Left renal pelvis (tissue), 4 donors: ENCODE measurements at places on chromosomes 6 and 20.

GRCh38 chr6:106671651-106672050 is 42.3 kb downstream of the QRSL1 start:
- no peak for DNase-seq

GRCh38 chr20:54227241-54227640 is 19.4 kb downstream of the PFDN4 start:
- DNase-seq, result no peak

GRCh38 chr20:605237-605636 is 4.9 kb downstream of the TCF15 start:
- DNase-seq, result no peak

DNA sequence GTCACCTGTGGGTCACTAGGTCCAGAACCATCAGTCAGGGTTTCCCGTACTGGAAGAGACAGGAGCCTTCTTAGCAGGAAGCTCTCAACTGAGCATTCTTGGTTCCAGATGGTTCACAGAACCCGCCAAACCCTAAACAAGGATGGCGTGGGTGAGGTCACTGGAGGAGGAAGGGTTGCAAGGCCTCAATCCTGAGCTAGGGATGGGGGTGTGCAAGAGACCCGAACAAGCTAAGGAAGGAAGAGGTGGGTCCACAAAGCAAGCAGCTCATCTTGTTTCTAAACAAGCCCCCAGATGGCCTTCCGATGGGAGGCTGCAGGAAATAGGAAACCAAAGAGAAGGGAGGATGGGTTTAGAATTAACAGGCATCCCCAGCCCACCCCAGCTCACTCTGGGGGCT is 92.7 kb downstream of the PREX1 start:
- DNase-seq, result no peak

DNA sequence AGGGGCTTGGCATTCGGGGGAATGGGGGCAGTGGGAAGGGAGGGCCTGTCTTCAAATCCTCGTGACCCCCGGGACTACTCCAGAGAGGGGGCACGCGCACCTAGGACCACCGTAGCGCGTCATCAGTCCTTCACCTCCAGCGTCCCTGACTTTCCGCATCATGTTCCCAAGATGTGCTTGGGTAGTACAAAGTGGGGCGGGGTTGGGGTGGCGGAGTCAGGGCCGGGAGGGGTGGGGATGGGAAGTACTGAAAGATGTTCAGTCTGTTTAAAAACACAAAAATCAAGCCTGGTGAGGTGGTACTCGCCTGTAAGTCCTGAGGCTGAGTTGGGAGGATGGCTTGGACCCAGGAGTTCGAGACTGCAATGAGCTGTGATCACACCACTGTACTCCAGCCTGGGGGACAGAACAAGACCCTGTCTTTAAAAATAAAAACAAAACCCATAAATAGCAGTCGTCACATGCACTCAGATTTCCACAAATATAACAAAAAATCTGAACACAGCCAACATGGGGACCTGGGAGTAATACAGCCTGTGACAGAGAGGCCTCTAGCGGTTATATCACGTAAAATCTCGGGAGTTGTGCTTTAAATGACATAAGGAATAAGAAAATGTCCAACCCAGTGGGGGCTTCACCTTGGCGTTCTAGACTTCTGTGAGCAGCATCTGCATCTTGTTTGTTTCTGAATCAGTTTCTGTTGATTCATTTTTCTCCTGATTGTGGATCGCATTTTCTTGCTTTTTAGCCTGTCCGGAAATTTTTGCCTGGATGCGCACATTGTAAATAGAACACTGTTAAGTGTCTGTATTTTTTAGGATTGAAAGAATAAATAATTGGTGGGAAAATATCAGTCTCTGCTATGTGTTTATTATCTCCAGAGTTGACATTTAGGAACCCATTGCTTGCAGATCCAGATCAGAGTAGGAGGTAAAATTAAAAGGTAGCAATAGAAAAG is 698 bp upstream of the LRP11 start:
- peak; percentile 43 for DNase-seq

DNA sequence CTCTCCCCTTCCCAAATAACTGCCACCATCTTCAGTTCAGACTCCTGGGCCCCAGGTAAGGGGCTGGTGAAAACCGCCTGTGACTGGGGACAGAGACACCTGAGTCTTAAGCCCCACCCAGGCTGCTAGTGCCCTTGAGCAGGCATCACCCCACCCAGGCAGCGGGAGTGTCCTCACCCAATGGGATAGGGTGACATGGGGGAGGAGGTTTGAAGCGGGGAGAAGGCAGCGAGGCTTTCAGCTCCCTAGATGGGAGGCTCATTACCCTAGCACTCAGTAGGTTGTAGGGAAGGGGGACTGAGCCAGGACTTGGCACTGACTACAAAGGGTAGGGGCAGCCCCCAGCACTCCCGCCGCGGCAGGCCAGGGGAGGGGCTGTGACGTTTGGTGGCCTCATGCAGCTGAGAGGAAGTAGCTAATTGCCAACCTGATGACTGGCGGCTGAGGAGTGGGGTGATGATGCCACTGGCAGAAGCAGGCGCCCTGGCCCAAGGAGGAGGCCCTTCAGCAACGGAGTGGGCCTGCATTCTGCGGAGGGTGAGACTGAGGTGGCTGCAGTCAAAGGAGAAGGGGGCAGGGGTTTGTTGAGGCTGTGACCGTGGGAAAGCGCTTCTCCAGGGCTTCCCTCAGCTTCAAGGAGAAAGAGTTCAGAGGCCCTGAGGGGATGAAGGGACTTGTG is 126.9 kb downstream of the MRPL14 start:
- DNase-seq, result no peak

DNA sequence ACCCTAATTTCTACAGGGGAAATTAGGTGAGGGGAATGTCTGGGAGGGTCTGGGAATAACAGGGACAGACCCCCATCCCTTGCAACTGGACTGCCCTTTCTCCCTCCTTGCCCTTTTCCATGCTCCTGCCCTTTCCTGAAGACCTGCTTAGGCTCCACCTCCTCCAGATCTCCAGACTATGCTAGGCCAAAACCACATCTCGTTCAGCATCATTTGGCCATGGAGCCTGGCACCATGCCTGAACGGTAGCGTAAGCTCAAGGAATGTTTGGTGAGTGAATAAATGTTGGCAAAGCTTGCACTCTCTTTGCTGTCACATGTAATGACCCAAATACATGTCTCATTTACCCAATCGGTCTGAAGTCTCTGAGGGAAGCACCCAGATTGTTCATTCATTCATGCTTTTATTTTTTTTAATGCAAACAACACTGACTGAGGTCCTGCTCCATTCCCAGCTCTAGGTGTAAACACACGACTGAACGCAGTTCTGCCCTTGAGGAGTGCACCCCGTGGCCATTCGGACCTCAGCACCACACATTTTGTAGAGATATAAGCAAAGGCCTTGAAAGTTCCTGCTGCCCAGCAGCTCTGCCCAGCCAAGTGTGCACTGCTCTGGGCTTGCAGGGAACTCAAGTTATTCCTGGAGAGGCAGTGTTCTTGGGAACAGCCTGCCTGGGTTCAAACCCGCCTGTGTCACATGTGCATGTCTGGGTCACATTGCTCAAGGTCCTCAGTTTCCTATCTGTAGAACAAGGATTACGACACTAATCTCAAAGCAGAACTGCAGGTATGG is 1.1 kb upstream of the GRM4 start:
- DNase-seq, result no peak

DNA sequence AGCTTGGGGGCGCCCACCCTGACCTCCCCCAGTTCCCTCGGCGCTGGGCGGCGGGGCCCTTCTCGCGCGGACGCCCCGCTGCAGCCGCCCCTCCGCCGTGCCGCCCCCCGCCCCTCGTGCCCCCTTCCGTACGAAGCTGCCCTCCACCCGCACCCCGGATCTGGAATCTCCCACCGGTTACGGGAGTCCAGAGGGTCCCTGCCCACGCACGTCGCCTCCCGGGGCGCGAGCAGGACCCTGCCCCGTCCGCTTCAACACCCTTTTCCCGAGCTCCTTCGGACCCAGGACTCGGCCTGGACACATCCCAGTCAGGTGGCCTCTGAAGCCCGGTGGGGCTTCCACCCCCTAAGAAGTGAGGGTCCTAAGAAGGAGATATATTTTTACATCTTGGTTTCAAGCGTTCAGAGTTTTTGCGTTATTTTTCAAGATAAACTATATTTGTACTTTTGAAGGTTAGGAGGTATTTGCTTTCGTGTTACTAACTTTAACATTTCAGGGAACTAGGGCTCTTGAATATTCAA is 506 bp downstream of the ARFGAP1 start:
- no peak for DNase-seq

DNA sequence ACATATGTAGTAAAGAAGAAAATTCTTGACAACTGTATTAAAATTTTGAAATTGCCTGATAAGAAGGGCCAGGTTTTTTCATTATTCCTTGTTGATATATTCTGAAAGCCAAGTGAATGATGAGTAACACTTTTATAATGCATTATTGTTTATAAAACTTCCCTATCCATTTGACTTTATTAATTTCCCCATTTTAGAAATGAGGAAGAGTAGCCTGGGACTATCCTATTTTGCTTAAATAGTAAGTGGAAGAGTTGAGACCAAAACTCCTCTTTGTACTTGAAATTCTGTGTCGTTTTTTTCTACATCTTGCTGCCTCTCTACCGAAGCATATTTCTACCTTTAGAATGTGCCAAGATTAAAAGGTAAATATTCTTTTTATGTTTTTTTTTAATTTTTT is 39.7 kb downstream of the TRMT11 start:
- DNase-seq, result no peak

- DNase-seq, result no peak
These were observed 125.3 kb downstream of the ATXN1 start for GRCh38 chr6:16635810-16636602.

DNA sequence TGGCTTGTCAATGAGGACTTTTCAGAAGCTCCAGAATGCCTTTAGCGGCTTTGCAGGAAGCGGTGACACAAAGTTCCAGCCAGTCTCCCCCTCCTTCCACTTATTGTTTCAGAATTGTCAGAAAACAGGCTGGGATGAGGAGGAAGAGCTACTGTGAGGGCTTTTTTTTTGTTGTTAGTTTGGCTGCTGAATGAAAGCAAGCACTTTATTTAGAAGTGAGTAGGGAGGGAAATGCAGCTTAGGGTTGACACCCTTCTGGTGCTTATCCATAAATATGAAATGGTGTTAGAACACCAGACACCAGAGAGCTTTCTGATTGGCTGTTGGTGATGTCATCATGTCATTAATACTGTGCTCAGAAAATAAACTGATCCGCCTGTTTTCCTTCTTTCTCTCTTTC is 251.5 kb downstream of the SOX4 start:
- DNase-seq, result no peak

GRCh38 chr6:79605968-79606764 is 25.0 kb upstream of the SH3BGRL2 start:
- DNase-seq, result no peak

DNA sequence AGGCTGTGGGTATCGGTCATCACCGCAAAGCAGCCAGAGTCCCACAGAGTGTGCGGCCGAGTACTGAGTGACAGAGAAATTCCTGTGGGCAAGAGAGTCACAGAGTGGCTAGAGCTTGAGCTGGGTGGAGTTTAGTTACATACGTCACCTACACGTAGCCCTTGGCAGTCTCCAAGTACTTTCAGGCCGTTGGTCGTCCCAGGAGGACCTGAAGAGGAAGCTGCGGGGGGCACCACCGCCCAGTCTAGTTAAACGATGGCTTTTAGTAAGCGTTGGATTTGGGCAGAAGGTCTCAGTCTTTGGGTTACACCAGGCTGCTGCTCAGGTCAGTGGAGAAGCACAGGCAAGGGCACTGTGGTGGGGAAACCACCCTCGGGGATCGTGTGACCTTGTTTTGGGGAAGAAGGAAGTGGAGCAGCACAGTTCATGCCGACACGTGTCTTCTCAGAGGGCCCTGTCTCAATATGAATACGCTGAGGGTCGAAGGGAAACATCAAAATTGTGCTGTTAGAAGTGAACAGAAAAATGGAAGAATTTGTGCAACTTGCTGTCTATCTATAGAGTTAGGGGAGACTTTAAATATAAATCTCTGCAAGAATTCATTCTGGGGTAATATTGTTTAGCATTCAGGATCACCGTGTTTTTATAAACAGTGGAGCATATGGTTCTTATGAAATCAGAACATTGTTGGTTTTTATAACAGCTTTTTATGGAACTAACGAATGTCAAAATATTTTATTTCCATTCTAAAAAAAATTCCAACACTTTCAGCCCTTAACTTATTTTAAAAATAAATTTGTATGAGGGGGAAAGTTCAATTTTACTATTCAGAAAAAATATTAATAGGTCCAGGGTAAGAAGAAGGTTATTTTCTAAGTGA is 28.6 kb downstream of the KIF25 start:
- no peak for DNase-seq

GRCh38 chr6:44253307-44254101 is 3.8 kb downstream of the SLC35B2 start:
- no peak for DNase-seq

GRCh38 chr6:1756472-1757129 is 146.9 kb downstream of the FOXC1 start:
- DNase-seq, result no peak

DNA sequence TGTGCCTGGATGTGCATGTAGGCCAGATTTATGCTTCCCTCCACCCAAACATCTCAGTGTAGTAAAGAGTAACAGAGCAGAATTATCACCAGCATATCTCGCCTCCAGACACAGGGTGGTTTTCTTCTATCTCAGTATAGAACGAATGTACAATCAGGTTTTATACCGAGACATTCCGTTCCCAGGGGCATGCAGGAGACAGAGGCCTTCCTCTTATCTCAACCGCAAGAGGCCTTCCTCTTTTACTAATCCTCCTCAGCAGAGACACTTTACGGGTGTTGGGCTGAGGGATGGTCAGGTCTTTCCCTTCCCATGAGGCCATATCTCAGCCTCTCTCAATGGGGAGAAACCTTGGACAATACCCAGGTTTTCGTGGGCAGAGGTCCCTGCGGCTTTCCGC is 36.4 kb upstream of the MC3R start:
- no peak for DNase-seq

GRCh38 chr6:142349215-142349823 is 47.5 kb downstream of the ADGRG6 start:
- DNase-seq, result no peak

GRCh38 chr20:4550740-4551139 is 171.0 kb upstream of the PRND start:
- no peak for DNase-seq

- no peak for DNase-seq
These were observed 2.5 kb downstream of the LY6G6D start for GRCh38 chr6:31717499-31718222.

DNA sequence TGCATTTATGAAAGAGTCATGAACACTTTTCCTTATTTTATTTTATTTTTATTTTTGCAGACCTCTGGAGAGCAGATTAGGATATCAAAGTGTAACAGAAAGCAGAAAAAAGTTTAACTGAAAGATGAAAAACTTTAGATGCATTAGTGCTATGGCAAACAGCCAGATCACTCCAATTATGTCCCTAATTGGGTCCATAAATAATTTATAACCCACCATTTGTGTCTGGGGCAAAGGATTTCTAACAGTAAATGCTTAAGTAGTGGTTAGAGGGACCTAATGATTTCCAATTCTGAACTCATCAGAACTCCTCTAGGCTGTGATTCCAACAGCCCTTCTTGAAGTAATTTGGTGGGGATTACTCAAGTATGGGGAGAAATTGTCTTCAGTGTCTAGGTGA is 93.7 kb upstream of the PROKR2 start:
- DNase-seq, result no peak

DNA sequence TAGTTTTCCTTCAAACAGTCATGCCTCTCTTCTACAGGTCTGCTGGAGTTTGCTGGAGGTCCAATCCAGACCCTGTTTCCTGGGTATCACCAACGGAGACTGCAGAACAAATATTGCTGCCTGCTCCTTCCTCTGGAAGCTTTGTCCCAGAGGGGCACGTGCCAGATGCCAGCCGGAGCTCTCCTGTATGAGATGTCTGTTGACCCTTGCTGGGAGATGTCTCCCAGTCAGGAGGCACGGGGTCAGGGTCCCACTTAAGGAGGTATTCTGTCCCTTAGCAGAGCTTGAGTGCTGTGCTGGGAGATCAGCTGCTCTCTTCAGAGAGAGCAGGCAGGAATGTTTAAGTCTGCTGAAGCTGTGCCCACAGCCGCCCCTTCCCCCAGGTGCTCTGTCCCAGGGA is 666.9 kb downstream of the FRK start:
- no peak for DNase-seq
